ENCODE measurements at places on chromosomes 2 and 18. TPM values are rescaled to one million over a fixed set of nuclear protein-coding genes. Genes with fewer than 3 reads are reported as not detected.

NEU2 gene
- not detected for total RNA-seq

TRABD2A gene
- total RNA-seq: 1.5 TPM

LRP2 gene
- not detected for total RNA-seq

CD8B2 gene
- total RNA-seq: 0.21 TPM

ADAM23 gene
- total RNA-seq: 81.2 TPM

ASB18 gene
- 49.8 TPM for total RNA-seq

FAM124B gene
- 2.3 TPM for total RNA-seq

PSMA8 gene
- total RNA-seq: not detected

CCDC74B gene
- 2.3 TPM for total RNA-seq

ARHGEF4 gene
- 2.3 TPM for total RNA-seq
